Stimulated activated CD8-positive, alpha-beta memory T cell treated with anti-CD3 and anti-CD28 coated beads, Interleukin-2, amount 100 ng/mL, for 1 hour (primary cell): ENCODE measurements at places on chromosomes 5 and 9.

- no peak for DNase-seq
These were observed 46.6 kb downstream of the CYFIP2 start for GRCh38 chr5:157312492-157312891.

DNA sequence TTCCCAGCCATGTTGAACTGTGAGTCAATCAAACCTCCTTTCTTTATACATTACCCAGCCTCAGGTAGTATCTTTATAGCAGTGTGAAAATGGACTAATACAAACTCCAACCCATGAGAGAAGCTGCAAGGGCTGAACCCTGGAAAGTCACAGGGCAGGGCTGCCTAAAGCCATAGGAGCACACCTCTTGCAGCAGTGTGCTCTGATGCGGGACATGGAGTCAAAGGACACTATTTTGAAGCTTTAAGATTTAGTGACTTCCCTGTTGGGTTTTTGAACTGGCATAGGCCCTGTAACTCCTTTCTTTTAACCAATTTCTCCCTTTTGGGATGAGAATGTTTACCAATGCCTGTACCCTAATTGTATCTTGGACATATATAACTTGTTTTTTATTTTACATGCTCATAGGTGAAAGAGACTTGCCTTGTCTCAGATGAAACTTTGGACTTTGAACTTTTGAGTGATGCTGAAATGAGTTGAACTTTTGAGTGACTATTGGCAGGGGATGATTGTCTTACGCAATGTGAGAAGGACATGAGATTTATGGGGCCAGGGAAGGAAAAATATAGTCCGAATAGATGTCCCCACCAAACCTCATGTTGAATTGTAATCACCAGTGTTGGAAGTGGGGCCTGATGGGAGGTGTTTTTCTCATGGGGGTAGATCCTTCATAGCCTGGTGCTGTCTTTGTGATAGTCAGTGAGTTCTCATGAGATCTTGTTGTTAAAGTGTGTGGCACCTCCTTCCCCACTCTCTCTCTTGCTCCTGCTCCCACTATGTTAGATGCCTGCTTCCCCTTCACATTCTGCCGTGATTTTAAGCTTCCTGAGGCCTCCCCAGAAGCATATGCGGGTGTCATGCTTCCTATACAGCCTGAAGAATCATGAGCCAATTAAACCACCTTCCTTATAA, 159.5 kb upstream of the SPEF2 start:
- DNase-seq: no peak

DNA sequence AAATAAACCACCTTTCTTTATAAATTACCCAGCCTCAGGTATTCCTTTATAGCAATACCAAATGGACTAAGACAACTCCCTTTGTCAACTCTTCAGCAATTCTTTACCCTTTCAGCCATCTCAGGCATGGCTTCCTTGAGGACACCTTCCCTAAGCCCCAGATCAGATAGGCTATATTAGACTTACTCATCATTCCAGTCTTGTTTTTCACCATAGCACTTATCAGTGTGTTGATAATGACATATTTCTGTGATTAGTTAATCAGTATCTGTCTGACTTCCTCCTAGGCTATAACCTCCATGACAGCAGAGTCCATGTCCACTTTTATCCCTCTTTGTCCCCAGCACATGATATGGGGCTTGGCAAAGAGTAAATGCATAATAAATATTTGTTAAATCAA, 238.1 kb downstream of the ACTL7B start:
- no peak for DNase-seq

DNA sequence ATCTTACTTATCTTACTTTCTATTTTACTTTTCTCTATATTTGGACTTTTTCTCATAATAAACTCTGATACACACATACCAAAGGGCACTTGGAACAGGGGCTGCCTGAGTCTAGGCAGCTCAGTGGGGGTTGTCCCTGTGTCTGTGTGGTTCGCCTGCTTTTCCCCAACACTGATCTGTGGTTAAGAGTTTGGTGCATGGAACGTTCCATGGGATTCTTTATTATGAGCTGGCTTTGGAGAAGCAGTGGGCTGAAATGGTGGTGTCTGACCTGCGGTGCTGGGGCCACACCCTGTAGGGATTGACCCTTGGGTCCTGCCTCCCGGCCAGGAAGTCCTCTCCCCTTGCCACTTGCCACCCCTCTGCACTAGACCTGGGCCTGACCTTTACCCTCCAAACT, 47.4 kb downstream of the ANKRD33B start:
- no peak for DNase-seq

DNA sequence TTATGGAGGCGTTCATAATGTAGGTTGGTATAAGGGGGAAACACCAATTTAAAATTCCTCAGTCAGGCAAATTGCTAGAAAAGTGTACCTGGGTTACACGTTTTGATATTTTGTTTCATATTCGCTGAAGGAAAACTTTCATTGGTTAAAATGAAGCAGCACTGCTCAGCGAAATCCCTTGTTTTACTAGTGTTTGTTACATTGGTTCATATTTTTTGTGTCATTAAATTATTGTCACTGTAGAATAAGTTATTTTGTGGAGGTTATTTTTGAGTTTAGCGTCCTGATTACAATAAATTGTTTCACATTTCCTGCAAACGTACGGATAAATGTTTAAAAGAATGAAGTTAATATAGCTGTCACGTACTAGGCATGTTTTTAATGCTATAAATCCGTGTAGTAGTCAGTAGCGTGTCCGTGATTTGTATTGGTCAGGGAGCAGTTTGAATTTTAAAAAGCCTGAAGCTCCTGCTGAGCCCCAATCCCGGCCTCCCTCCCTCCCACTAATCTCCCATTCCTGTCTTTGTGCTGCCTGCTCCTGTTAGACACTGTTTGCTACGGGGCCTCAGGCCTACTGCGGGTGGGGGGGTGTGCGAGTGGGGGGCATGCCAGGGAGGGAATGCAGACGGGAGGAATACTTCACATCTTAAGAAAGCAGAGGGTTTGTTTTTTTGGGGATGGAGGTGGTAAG, 2.0 kb downstream of the NIPBL start:
- DNase-seq: no peak

- DNase-seq: no peak
These were observed 61.0 kb upstream of the SMIM23 start for GRCh38 chr5:171724468-171725204.

- no peak for DNase-seq
These were observed 210.0 kb upstream of the COX7C start for GRCh38 chr5:86407711-86408110.

GRCh38 chr5:84506625-84507024, 121.9 kb upstream of the EDIL3 start:
- no peak for DNase-seq

GRCh38 chr5:134920848-134921575, 16.1 kb downstream of the PCBD2 start:
- DNase-seq: no peak

GRCh38 chr9:16105168-16106020, 552.6 kb downstream of the CCDC171 start:
- DNase-seq: no peak

DNA sequence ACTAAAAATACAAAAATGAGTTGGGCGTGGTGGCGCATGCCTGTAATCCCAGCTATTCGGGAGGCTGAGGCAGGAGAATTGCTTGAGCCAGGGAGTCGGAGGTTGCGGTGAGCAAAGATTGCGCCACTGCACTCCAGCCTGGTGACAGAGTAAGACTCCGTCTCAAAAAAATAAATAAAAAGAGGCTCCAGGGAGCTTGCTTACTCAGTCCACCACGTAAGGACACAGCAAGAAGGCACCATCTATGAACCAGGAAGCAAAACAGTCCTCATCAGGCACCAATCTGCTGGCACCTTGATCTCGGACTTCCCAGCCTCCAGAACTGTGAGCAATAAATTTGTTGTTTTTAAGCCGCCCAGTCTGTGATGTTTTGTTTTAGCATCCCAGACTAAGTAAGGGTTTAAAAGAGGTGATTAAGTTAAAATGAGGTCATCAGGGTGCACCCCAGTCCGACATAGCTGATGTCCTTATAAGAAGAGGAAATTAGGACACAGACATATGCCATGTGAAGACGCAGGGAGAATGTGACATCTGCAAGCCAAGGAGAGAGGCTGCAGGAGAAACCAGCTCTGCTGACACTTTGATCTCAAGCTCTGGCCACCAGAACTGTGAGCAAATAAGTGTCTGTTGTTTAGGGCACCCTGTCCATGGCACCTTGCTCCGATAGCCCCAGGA, 45.9 kb downstream of the C9orf50 start:
- no peak for DNase-seq

DNA sequence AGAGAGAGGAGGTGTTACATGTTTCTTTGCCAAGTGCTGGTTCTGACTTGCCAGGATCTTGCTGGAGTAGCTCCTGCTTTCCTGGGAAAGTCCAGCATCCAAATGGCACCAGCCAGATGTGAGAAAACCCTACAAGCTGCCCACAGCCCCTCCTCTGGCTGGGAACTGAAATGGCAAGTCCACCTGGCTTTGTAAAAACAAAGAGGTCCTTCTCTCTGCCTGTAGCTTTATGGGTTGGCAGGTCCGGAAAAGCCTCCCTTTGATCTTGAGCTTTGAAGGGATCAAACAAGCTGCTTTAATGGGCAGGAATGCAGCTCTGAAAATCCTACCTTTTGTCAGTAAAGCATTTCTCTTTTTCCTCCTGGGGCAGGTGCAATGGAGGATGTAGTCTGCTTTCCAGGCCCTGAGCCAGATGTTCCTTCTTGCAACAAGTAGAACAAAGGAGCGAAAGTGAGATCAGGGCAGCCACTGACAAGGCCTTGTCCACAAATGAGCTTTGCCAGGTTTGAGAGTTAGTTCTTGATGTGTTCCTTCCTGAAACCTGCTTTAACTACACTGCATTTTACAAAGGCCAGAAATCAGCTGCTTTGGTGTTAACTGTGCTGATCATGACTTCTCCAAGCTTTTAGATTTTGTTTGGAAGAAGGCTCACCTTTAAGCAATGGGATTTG, 456.7 kb downstream of the ZNF608 start:
- no peak for DNase-seq

DNA sequence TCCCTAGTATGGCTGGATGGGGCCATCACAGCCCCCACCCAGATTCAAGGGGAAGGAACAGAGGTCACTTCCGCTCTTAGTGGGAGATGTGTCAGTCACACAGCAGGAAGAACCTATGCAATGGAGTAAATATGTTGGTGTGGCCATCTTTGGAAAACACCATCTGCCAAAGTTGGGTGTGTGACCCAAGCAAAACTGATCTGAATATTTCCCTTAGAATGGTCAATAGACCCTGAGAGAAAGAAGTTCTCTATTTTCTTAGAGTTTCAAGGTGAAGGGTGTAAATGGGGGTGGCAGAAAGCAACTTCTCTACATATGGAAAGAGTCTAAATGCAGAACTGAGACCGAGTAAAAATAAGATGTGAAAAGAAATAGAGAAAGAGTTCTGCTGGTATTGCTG, 212.7 kb downstream of the ESM1 start:
- no peak for DNase-seq

- no peak for DNase-seq
These were observed 1.8 kb upstream of the NTRK2 start for GRCh38 chr9:84667571-84668195.

DNA sequence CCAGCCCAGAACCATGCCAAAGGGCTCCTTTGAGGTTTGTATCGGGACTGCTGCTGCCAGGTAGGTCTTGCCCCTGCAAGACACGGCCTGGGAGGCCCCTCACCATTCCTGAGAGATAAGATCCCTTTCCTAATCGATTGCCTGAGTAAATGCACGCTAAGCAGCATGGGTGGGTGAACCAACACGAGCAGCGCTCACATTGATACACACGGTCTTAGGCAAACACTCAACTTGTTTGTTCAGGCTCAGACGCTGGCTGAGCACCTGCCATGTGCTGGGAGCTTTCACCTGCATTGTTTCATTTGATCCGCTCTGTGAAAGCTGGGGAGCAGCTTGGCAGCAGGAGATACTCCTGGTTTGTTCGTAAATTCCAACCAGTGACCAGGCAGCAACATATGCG, 76.9 kb upstream of the NEURL1B start:
- no peak for DNase-seq

DNA sequence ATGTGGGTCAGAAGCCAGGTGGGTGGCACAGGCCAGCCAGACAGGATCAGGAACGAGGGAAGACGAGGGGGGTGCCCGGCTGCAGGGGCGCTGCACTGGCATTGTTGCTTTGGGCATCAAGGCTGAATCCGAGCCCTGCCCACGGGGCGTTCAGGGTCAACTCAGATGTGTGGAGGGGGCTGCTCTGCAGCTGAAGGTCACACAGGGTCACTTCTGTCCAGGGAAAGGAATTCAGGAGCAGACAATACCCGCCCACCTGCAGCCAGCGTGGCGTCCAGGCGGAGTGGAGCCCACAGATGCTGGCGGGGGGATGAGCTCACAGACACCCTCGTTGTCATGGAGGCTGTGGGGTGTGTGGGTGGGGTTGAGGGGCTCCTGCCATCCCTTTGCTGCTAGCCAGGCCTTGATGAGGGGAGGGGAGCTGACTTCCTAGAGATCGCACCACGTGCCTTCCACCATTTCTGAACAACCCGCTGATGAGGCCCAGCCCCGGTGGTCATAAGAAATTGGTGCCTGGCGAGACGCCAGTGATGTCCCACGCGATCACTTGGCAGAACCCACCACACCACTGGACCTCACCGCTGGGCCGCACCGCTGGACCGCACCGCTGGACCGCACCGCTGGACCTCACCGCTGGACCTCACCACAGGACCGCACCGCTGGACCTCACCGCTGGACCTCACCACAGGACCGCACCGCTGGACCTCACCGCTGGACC, 31.2 kb downstream of the MRPL36 start:
- DNase-seq: no peak

DNA sequence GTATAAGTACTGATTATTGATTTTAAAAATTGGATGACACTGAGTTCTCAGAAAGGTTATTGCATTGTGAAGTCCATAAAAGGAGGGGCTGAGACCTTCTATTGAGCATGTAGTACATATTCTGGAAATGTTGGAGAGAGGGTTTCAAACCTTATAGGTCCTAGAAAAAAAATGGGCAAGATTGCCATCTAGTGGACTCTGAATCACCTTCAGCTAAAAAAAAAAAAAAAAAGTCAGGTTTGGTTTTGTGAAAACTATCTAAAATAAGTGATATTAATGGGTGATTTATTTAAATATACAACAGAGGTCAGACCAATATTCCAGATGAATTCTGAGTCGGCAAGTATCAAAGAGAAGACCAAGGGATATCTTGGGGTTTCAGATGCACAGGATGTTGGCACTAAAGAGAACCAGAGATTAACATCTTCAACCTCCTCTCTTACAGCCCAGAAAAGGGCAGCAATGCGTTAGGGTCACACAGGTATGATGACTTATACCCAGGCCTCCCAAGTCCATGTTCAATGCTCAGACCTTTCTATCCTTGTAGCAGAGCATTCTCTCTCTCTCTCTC, 109.8 kb upstream of the NMUR2 start:
- no peak for DNase-seq

GRCh38 chr5:165757791-165758190, 2252.4 kb downstream of the MAT2B start:
- DNase-seq: no peak
